NCI-H1105 treated with DMSO at 0.1 percent for 48 hours (cell line): ENCODE measurements at places on chromosomes 7 and 10.
A peak's percentile ranks its signal among the peaks of the same experiment; 100 is the strongest.

DNA sequence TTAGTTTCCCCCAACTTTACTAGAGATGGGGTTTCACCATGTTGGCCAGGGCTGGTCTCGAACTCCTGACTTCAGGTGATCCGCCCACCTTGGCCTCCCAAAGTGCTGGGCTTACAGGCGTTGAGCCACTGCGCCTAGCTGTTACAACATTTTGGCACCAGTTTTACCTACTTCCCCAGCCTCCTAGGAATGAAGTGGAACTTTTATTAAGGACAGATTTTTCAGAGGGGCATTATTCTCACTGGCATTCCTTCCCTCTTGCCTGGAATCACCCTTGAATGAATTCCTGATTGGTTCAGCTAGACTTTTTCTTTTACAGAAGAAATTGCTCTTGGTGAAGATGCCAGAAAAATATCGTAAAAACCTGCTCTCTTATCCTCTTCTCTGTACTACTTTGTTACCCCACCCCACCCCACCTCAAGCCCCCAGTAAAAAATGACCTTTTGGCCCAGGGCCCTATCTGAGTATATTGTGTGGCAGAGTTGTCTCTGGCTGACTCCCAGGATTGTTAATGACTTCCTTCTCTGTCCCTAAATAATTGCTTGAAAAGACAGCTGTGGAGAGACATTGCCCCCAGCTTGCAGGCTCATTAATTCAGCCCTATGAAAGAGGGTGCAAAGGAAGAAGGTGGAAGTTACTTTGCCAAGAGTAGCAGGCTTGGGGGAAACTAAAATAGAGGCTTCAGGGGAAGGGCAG, 189.6 kb downstream of the AUTS2 start:
- DNase-seq = peak; percentile 93

GRCh38 chr10:11353006-11353896, 258.2 kb downstream of the USP6NL start:
- no peak for DNase-seq

DNA sequence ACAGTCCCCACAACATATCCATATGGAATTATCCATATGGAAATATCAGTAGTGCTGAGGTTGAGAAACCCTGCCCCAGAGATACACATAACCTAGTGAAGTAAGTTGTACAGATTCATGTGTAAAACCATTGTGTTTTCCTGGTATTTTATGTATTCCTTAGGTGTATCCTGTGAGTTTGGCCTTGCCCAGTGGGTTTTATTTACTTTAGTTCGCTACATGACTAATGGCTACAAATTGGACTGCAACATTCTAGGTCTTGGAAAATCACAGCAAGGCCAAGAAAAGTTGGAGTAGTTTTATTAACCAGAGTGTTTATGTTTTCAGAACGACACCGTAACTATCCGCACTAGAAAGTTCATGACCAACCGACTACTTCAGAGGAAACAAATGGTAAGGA, 1.4 kb downstream of the RPS24 start:
- no peak for DNase-seq

GRCh38 chr10:30587522-30588031, 42.0 kb downstream of the LYZL2 start:
- DNase-seq = no peak

DNA sequence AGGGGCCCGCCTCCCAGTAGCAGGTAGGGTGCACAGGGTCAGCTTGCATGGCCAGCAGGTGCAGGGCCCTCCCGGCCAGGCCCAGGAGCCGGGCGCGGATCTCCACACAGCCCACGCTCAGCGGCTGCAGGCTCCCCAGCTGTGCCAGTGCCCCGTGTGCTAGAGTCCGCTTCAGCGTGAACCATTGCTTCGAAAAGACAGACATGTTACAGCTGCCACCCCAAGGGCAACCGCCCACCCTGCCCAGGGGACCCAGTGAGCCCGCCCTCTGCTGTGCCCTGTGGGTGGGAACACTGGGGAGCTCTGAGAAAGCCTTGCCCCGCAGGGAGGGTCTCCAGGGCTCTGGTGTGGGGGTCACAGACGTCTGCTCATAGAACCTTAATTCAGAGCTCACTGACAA, 64.3 kb upstream of the NKX6-2 start:
- no peak for DNase-seq

DNA sequence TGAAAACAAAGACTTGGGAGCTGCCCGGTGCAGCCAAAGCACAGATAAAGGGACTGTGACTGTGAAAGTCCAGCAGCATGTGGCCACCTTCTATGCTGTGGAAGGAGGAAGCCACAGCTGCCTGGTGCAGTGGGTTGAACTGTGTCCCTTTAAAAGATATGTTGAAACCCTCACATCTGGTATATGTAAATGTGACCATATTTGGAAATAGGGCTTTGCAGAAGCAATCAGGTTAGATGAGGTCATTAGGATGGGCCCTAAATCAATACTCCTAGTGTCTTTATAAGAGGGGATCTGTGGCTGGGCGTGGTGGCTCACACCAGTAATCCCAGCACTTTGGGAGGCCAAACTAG, 136.9 kb downstream of the GLI3 start:
- no peak for DNase-seq

- DNase-seq = peak; percentile 22
Measured at GRCh38 chr7:98107313-98107721, 655 bp downstream of the LMTK2 start.

DNA sequence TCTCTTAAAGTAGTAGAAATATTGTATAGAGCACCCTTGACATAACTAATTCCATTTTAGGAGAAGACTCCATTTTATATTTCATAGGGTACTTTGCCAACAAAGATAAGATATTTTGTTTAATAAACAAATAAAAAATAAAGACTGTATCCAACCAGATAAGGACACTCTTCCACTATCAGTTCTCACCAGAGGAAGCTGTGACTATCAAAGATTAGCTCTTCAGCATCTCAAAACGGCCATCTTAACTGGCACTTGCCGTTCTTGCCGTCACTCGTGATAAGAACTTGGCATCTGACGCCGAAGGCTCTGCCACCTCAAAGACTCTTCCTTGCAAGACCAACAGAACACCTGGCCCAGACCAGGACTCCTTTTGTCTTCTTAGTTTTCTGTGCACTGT, 26.3 kb upstream of the AKR1B1 start:
- DNase-seq = no peak

DNA sequence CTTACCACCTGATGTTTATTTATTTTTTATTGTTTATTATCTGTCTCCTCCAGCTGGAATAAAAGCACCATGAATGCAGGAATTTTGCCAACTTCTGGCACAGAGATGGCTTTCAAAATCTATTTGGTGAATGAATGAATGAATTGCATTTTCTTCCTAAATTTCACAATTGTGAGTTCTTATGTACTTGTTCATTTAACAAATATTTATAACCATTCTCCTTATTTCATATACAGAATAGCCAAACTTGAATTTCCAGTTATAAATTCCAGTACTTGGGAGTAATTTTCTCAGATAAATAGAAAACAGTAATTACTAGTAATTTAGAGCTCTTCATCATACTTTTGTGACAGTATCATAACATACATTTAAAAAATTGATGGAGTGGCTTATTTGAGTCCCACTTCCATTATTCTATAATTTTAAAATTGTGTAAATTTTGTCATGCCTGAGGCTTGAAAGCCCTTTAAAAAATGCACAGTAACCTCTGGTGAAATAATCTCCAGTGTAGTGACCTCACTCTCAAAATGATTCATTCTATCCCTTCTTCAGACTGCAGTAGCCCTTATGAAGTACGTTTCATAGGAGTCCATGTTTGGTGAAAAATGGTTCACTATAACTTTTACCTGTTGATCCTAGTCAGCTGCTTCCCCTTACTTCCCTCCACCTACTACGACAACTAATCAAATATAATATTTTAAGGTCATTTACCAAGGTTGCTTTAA, 40.0 kb upstream of the SRI start:
- no peak for DNase-seq

GRCh38 chr7:41005374-41005901, 697.5 kb downstream of the INHBA start:
- DNase-seq = no peak

GRCh38 chr7:41885748-41886147, 182.9 kb upstream of the INHBA start:
- no peak for DNase-seq

DNA sequence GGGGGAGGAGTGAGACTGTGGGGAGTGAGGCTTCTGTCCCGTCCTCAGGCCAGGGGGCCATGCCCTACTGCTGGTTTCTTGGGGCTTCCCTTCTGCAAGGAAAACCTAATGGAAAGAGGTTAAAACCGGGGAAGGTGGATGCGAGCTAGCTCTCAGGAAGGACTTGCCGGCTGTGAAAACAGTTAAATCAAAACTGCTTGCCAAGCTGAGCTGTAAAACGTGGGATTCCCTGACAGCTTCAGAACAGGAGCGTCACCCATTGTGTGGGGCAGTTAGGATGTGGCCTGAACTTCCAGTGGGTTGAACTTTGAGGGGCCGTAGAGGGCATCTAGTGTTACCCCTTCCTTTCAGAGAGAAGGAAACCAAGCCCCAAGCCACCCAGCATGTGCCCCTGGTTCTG, 13.1 kb downstream of the TSPAN15 start:
- no peak for DNase-seq

GRCh38 chr10:84540617-84541288, 212.4 kb downstream of the CCSER2 start:
- DNase-seq = no peak

DNA sequence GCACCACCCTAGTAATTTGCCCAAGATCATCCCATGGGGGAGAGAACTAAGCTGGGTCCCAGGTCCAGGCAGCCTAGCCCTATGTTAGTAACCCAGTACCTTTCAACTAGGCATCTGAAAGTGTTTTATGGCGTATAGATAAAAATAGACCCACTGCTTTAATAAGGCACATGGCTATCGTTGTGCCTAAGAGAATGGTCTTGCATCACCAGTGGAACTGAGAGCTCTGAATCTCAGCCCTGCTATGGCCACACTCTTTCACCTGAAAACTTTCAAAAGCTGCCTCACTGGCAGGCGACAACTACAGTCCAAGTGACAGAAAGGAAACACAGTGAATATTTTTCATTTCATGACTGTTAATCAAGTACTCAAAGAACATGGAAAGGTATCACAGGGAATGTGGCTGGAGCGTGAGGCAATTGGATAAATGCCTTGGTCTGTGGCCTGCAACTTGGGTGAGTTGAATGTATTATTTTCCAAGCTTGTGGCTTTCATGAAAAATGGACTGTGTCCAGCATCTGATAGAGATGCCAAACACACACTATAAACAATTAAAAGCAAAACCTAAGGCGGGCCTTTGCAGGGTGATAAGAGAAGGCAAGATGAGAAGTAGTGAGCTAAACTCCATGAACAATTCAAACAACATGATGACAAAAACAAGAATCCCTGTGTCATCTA, 18.0 kb upstream of the SFMBT2 start:
- no peak for DNase-seq

- DNase-seq = no peak
Measured at GRCh38 chr10:93468461-93469213, 13.5 kb downstream of the MYOF start.

- DNase-seq = no peak
Measured at GRCh38 chr7:123211545-123211944, 11.8 kb upstream of the SLC13A1 start.

GRCh38 chr7:36130236-36130945, 22.7 kb upstream of the EEPD1 start:
- DNase-seq = no peak

DNA sequence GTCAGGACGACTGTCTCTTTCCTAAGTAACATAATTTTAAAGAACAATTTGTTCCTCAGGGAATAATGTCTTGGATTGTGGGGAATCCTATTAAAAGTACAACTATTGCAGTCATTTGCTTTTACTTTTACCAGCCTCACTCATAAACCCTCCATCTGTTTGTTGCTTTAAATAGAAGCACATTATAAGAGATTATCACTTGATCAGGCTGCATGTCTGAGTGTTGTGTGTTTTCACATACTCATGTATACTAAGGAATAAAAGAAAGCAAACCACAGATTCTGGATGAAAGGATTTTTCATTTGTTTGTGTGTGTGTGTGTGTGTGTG, 1077.8 kb downstream of the KCNMA1 start:
- no peak for DNase-seq

DNA sequence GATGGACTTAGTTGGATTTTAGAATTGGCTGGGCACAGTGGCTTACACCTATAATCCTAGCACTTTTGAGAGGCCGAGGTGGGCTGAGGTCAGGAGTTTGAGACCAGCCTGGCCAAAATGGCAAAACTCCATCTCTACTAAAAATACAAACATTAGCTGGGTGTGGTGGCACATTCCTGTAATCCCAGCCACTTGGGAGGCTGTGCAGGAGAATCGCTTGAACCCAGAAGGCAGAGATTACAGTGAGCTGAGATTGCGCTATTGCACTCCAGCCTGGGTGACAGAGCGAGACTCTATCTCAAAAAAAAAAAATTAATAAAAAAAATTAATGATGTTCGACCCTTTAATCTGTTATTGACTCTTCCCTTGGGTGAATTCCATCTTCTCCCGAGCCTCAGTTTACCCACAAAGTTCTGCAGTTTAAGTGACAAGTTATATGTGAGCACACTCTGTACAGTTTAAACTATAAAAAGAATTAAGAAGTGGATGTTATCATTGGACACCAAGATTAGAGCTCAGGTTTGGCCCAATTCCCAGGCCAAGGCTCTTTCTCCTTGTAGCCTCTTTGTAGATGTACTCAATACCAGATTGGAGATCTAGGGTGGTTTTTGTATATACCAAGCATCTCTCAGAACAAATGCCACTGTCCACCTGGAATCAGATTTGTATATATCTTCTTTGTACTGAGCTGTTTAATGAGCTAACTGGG, 15.0 kb downstream of the KAT6B start:
- no peak for DNase-seq

DNA sequence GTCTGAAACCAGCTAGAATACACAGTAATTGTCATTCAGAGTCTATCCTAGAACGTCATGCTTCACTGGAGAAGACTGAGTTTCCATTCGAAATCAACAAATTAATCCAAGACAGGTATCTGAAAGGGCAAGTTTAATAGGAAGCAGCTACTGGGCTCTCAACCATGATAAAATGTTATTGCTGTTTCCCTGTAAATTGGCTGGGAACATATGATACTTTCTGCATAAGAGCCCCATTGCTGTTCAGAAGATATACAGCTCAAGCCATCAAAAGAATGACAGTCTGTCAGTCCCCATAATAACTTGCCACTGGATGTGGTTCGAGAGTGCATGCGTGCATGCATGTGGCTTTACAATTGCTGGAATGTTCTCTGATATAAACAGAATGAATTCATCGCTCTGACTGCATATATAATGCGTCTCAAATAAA, 129.0 kb downstream of the HIBADH start:
- no peak for DNase-seq

- no peak for DNase-seq
Measured at GRCh38 chr10:7666253-7667023, at the start of gene ITIH5. Gene ITIH5 (minus strand): TSS chr10:7666966. CDS start chr10:7666892, 74 bp downstream.

GRCh38 chr7:116447436-116447835, 52.1 kb upstream of the CAV2 start:
- no peak for DNase-seq

GRCh38 chr10:86871563-86872183, 85.7 kb downstream of the MMRN2 start:
- DNase-seq = no peak

- peak; percentile 14 for DNase-seq
Measured at GRCh38 chr10:16741540-16741939, 75.7 kb downstream of the RSU1 start.

GRCh38 chr7:122301858-122302760, 2.4 kb downstream of the FEZF1 start:
- no peak for DNase-seq
